ENCODE measurements at places on chromosomes 3 and 15. TPM values are rescaled to one million over a fixed set of nuclear protein-coding genes. Genes with fewer than 3 reads are reported as not detected.

Gene ANKUB1
- not detected for total RNA-seq

Gene NEDD4
- 34.3 TPM for total RNA-seq

Gene DNAJA4
- total RNA-seq: 0.65 TPM

Gene CCDC191
- total RNA-seq: 4.2 TPM

Gene AADACL2
- not detected for total RNA-seq

Gene INAFM2
- 8.9 TPM for total RNA-seq

Gene PRR23B
- not detected for total RNA-seq

Gene NOX5
- 0.27 TPM for total RNA-seq

Gene CCR1
- total RNA-seq: 0.90 TPM
